Pancreas (tissue), 10 donors: ENCODE measurements at places on chromosomes 12 and 14. TPM values are rescaled to one million over a fixed set of nuclear protein-coding genes. Genes with fewer than 3 reads are reported as not detected.

Gene PIWIL1
- not detected for total RNA-seq

Gene HOTAIR
- total RNA-seq: not detected

Gene INHBC
- not detected for total RNA-seq

Gene RFX4
- 0.24 TPM for total RNA-seq

Gene RPL41
- total RNA-seq: 2,567 TPM
